CD4-positive, alpha-beta memory T cell (primary cell): ENCODE measurements at places on chromosomes 11 and 22. TPM values are rescaled to one million over a fixed set of nuclear protein-coding genes. Genes with fewer than 3 reads are reported as not detected.

DNA sequence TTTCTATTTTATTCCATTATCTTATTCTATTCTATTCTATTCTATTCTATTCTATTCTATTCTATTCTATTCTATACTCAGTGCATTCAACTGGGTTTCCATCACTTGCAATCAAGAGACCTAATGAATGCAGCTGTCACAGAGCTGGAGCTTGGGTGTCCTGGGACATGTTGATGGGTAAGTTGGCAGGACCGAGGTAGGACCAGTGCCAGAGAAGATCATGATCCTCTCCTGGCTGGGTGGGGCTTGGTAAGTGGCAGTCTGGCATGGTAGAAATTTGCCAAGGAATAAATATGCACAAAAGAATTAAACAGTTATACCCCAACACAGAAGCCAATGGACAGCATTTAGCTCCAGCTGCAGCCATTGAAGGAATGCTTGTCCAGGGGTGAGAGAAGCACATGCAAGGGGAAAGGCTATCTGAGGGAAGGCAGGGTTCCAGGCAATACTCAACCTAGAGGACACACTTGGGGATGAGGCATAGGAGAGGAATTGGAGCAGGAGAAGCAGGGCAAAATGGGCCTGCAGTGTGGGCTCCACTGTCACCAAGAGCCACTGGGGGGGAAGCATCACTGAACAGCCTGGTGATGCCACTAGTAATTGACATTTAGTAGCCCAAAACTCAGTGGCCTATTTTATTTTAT, 97.0 kb upstream of the CD82 start:
- no peaks in the 10 kb centered on the region for H3K4me1 ChIP-seq
- DNase-seq, result no peak
- H3K27me3 ChIP-seq, result no peaks in the 10 kb centered on the region
- H3K36me3 ChIP-seq, result no peaks in the 10 kb centered on the region
- no peak overlapping the region for H3K27ac ChIP-seq
- H3K4me3 ChIP-seq, result no peak overlapping the region

GRCh38 chr11:19370100-19370861, 129.5 kb upstream of the E2F8 start:
- DNase-seq, result no peak
- no peaks in the 10 kb centered on the region for H3K27me3 ChIP-seq
- no peaks in the 10 kb centered on the region for H3K36me3 ChIP-seq
- no peaks in the 10 kb centered on the region for H3K4me1 ChIP-seq
- no peak overlapping the region for H3K27ac ChIP-seq
- no peak overlapping the region for H3K4me3 ChIP-seq

DNA sequence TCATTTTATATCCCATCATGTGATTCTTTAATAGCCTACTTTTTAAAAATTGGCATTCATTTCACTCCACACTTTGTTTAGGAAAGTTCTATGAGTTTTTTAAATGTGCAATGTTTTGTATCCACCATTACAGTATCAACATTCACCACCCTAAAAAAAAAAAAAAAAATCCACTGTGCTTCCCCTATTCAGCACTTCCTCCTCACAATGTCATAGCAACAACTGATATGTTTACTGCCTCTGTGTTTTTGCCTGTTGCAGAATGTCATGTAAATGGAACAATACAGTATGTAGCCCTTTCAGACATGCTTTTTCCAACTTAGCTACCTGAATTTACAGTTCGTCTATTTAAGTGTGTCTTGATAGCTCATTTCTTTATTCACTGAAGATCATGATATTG, 754.2 kb downstream of the FAM181B start:
- H3K4me1 ChIP-seq, result no peaks in the 10 kb centered on the region
- H3K27me3 ChIP-seq, result no peaks in the 10 kb centered on the region
- H3K4me3 ChIP-seq, result no peak overlapping the region
- H3K36me3 ChIP-seq, result no peaks in the 10 kb centered on the region
- DNase-seq, result no peak

DNA sequence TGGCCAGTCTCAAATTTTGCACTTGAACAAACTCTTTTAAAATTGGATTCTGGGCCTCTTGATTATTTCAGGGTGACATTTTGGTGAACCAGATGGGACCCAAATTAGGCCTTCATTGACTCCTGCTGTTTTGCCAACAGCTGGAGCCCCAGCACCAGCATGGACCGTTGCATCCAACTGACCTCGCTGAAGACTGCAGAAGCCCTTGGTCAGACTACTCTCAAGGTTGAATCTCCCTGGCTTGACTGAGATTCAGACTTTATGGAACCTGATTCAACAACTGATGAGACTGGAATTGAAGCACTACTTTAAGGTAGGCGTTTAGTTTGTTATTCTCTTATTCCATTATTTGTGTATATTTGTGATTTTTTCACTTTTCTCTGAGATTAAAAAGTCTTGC, 41.7 kb downstream of the NARS2 start:
- H3K36me3 ChIP-seq, result no peaks in the 10 kb centered on the region
- H3K4me3 ChIP-seq, result no peak overlapping the region
- DNase-seq, result no peak
- no peak overlapping the region for H3K27ac ChIP-seq
- no peaks in the 10 kb centered on the region for H3K27me3 ChIP-seq
- no peaks in the 10 kb centered on the region for H3K4me1 ChIP-seq

DNA sequence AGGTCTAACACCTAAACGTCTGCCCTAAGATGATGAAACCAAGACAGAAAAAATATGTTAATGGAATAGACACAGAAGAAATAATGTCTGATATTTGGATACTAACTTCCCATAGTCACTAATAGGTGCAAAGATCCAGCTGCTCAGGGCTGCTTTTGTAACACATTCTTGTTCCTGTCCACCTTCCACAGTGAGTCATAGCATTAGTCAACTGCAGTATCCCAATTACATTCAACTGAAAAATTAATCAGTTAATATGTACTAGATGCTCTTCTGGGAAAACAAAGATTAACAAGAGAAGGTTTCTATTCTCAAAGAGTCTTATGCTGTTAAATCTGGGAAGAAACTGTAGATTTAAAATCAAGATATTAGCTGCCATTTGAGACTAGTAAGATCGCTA, 47.6 kb downstream of the HEPHL1 start:
- no peaks in the 10 kb centered on the region for H3K4me1 ChIP-seq
- no peaks in the 10 kb centered on the region for H3K27me3 ChIP-seq
- H3K36me3 ChIP-seq, result no peaks in the 10 kb centered on the region
- DNase-seq, result no peak

DNA sequence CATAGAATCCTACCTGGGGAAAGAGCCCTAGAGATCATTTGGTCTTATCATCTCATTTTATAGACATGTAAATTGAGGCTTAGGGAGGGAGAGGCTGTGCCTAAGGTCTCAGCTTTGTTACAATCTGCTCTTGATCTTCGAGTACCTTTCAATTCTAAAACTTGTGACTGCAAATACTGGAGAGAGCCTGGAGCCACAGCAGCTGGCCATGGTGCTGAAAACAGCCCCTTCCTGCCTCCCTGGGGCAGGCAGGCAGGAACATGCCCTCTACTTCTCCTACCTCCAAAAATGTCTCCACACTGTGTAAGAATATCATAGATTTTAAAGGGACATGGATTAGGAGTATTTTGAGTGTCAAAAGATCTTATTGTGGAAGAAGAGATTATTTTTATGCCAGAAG, 52.2 kb downstream of the C22orf42 start:
- H3K4me3 ChIP-seq, result no peak overlapping the region
- H3K36me3 ChIP-seq, result no peaks in the 10 kb centered on the region
- H3K27me3 ChIP-seq, result peaks cover 5% of the 10 kb centered on the region
- H3K4me1 ChIP-seq, result no peaks in the 10 kb centered on the region
- H3K27ac ChIP-seq, result no peak overlapping the region
- no peak for DNase-seq

- no peak overlapping the region for H3K27ac ChIP-seq
- no peaks in the 10 kb centered on the region for H3K27me3 ChIP-seq
- H3K36me3 ChIP-seq, result no peaks in the 10 kb centered on the region
- H3K4me1 ChIP-seq, result peaks cover 16% of the 10 kb centered on the region
Measured at GRCh38 chr11:9762531-9762930, 98.7 kb downstream of the SWAP70 start.

GRCh38 chr22:44586351-44586990, 88.4 kb upstream of the RTL6 start:
- no peak overlapping the region for H3K27ac ChIP-seq
- H3K4me1 ChIP-seq, result no peaks in the 10 kb centered on the region
- no peaks in the 10 kb centered on the region for H3K36me3 ChIP-seq
- no peaks in the 10 kb centered on the region for H3K27me3 ChIP-seq
- DNase-seq, result no peak

- H3K4me3 ChIP-seq, result no peak overlapping the region
- no peaks in the 10 kb centered on the region for H3K27me3 ChIP-seq
- H3K27ac ChIP-seq, result no peak overlapping the region
- H3K4me1 ChIP-seq, result no peaks in the 10 kb centered on the region
- no peak for DNase-seq
Measured at GRCh38 chr22:23204125-23204488, 23.8 kb downstream of the BCR start.

DNA sequence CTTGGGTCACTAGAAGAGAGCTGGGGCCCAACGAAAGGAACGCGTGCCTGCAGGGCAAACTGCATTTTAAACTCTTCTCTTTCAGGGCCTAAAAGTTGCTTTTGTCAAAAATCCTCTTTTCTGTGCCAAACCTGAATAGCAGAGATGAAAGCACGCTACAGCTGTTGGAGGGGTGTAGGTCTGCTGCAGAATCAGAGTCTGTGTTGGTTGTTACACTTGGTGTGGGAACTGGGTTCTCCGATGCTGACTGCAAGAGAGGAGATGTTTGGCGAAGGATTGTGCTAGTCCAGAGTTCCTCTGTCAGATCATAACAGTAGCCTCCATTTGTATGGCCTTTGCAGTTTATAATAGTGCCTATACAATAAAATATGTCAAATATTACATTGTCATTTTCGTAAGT, 41.8 kb downstream of the BARX2 start:
- no peak overlapping the region for H3K27ac ChIP-seq
- H3K4me1 ChIP-seq, result no peaks in the 10 kb centered on the region
- H3K36me3 ChIP-seq, result no peaks in the 10 kb centered on the region

- peak overlapping the region; percentile 7 for H3K4me3 ChIP-seq
- H3K27me3 ChIP-seq, result no peaks in the 10 kb centered on the region
- peaks cover 28% of the 10 kb centered on the region for H3K4me1 ChIP-seq
- no peak for DNase-seq
Measured at GRCh38 chr11:104908186-104908531, 9.9 kb upstream of the CASP12 start.

DNA sequence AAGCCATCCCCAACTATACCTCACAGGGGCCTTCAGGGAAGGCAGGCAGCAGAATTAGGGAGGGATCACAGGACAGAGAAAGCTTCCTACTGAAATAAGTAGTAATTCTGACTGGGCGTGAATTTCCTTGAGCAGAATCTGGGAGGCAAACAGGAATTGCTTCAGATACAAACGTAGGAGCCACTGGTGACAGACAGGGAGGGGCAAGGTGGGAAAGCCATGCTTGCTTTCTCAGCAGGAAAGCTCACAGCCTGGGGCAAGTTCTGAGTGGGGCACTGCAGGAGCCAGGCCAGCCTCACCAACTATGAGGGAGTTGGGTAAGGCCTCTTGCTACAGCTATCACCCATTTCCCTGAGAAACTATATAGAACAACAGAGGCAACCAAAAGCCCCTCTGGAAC, 43.6 kb downstream of the ARHGAP32 start:
- H3K27me3 ChIP-seq, result no peaks in the 10 kb centered on the region
- H3K36me3 ChIP-seq, result no peaks in the 10 kb centered on the region
- no peaks in the 10 kb centered on the region for H3K4me1 ChIP-seq
- no peak overlapping the region for H3K4me3 ChIP-seq
- no peak for DNase-seq

- H3K36me3 ChIP-seq, result no peaks in the 10 kb centered on the region
- H3K4me1 ChIP-seq, result peaks cover 12% of the 10 kb centered on the region
- peak; percentile 55 for DNase-seq
- H3K27ac ChIP-seq, result peak overlapping the region; percentile 49
Measured at GRCh38 chr11:85682330-85683305, 3.4 kb downstream of the CCDC89 start.

DNA sequence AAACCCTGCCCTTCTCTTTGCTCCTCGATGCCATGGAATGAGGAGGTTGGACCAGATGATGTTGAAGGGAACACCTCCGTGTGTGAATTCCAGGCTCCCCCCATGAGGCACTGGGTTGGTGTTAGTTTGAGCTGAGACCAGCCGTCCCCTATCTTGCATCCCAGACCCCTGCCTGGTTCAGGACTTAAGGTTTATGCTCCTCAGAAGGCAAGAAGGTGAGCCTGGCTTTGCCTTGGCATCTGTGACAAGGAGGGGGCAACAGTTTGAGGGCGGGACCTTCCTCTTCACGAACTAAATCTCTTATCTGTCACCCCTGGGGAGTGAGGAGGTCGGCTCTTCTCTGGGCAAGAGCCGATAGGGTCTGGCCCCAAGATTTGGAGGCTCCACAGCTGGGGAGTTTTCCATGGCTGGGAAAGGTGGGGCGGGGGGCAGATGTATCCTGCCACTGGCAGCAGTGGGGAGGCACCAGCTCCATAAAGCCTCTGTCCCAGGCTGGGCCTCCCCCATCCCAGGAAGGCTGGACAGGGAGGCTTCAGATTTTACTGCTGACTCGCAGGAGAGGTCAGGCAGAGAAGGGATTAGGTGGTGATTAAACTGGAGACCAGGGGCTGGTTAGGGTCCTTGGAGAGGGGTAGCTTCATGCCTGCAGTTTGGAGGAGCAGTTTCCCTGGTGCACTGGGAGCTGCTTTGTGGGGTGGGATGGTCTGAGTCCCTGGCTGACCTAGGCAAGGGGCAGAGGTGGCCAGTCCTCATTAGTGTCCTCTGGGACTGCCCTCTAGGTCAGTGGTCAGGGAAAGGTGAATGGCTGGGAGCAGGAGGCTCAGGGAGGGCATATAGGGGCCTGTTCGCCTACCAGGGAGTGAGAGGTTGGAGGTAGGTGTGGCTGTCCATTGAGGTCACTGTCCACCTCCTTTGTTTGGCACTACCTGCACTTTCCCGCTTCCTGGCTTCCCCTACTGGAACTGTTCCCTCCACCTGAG, 1.1 kb downstream of the SEC14L2 start:
- DNase-seq, result no peak
- peak overlapping the region; percentile 39 for H3K27ac ChIP-seq
- H3K36me3 ChIP-seq, result no peaks in the 10 kb centered on the region
- peaks cover 27% of the 10 kb centered on the region for H3K4me1 ChIP-seq
- peak overlapping the region; percentile 18 for H3K4me3 ChIP-seq
- no peaks in the 10 kb centered on the region for H3K27me3 ChIP-seq

- no peaks in the 10 kb centered on the region for H3K36me3 ChIP-seq
- DNase-seq, result no peak
- no peaks in the 10 kb centered on the region for H3K27me3 ChIP-seq
- no peak overlapping the region for H3K4me3 ChIP-seq
- no peak overlapping the region for H3K27ac ChIP-seq
Measured at GRCh38 chr11:130483124-130483523, 34.7 kb downstream of the ADAMTS15 start.

GRCh38 chr22:32175683-32176644, 16.9 kb upstream of the C22orf42 start:
- no peaks in the 10 kb centered on the region for H3K27me3 ChIP-seq
- no peaks in the 10 kb centered on the region for H3K36me3 ChIP-seq
- H3K4me3 ChIP-seq, result no peak overlapping the region
- H3K27ac ChIP-seq, result no peak overlapping the region

GRCh38 chr11:94838027-94838731, 70.0 kb downstream of the AMOTL1 start:
- H3K27ac ChIP-seq, result no peak overlapping the region
- H3K4me1 ChIP-seq, result no peaks in the 10 kb centered on the region
- no peak for DNase-seq
- H3K4me3 ChIP-seq, result no peak overlapping the region

GRCh38 chr11:88246696-88247095, 71.5 kb upstream of the RAB38 start:
- no peaks in the 10 kb centered on the region for H3K4me1 ChIP-seq
- no peak overlapping the region for H3K4me3 ChIP-seq
- DNase-seq, result no peak
- H3K36me3 ChIP-seq, result no peaks in the 10 kb centered on the region
- H3K27me3 ChIP-seq, result no peaks in the 10 kb centered on the region

The UBQLNL gene
- 0.47 TPM for total RNA-seq

The ARHGAP8 gene
- 0.67 TPM for total RNA-seq

The OR51E1 gene
- not detected for total RNA-seq

The ACRV1 gene
- not detected for total RNA-seq
